ENCODE measurements at places on chromosomes 7 and 10. TPM values are rescaled to one million over a fixed set of nuclear protein-coding genes. Genes with fewer than 3 reads are reported as not detected.

ACTR3C gene
- total RNA-seq = not detected

CHPF2 gene
- total RNA-seq = 82.2 TPM

TMEM139 gene
- not detected for total RNA-seq

ZEB1 gene
- total RNA-seq = 167 TPM

NME8 gene
- not detected for total RNA-seq

ZNF37A gene
- total RNA-seq = 9.9 TPM

CDK14 gene
- 35.1 TPM for total RNA-seq

CCDC126 gene
- total RNA-seq = 9.8 TPM
